Fibroblast of pulmonary artery (primary cell): ENCODE measurements at places on chromosomes 2 and 18.

DNA sequence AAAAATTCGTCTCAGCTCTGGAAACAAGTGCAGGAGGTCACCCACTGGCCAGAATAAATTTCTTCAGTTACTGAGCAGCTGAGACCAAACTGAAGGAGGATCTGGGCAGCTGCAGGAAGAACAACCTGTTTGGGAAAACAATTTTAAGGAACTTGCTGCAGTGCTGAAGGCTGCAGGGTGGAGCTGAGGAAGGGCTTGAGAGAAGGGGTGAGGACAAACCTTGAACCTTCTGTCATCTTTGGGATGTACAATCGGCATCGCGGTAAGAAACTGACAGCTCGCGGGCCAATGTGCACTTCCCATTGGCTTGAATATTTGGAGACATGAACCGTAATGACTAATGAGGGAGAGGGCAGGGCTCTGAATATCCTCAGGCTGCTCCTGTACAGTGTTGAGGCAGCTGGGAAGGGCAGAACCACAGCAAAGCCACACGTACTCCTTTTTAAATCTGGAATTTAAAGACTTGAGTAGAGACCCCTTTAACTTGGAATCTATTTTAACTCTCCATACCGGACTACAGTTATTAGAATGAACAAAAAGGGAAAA, 90.3 kb downstream of the TACR1 start:
- no peak for DNase-seq

DNA sequence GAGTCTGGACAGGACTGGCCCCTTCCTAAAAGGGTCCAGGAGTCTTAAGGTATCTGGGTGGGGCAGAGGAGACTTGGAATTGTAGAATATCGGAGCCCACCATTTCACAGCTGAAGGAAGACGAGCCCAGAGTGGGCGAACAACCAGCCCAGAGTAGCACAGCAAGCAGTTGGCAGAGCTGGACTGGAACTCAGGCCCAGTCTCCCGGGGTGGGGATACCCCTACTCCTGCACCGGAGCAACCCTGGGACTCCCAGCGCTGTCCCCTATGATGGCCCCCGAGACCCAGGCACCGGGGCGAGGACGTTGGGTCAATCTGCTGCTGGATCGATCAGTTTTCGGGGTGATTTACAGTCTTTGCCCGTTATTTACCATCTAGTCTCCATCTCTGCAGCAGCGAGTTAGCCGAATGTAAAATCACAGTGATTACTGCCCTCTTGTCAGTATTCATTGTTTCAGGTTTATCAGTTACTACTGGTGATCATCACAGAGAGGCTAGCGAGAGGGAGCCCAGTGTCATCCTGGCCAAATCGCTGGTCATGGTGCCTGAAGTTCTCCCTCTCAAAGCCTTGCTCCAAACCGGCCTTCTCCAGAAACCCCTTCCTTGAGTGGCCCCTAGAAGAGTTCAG, 75.3 kb downstream of the SMAD7 start:
- DNase-seq: no peak

DNA sequence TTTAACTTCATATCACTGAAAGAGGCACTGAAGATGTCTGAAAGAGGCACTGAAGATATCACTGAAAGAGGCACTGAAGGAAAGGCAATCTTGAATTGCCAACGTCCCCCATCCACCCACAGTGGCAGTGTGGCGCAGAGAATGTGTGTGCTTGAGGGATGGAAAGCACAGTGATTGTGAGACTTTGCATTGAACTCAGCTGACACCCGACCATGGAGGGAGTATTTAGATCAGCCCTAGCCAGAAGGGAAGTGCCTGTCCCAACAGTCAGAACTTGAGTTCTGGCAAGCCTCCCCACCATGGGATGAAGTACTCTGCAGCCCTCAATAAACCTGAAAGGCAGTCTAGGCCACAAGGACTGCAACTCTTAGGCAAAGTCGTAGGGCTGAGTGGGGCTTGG, 33.8 kb downstream of the MAP4K3 start:
- DNase-seq: peak; percentile 27

DNA sequence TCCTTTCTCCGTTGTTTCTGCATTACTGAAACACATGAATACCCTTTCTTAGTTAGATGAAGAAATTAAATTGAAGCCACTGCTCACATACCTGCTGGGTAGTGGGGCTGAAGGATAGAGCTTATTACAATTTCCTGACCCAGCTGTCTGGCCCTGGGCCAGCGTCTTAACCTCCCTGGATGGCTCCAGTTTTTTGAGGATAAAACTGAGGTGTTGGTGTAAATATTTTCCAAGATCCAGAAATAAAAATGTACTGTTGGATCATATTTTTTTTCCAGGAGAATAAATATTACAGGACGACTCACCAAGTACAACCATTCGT, 3.5 kb downstream of the RNF144A start:
- no peak for DNase-seq
